ENCODE measurements at places on chromosomes 16 and 17. TPM values are rescaled to one million over a fixed set of nuclear protein-coding genes. Genes with fewer than 3 reads are reported as not detected.

COL1A1 gene
- 33.5 TPM for total RNA-seq

SLC6A2 gene
- 0.31 TPM for total RNA-seq

ENPP7 gene
- total RNA-seq = not detected

TMEM204 gene
- total RNA-seq = 2.6 TPM

PDP2 gene
- total RNA-seq = 28.6 TPM

NOL11 gene
- 25.9 TPM for total RNA-seq

IL17C gene
- total RNA-seq = not detected

KRTAP16-1 gene
- total RNA-seq = not detected

CTRB2 gene
- not detected for total RNA-seq

PKMYT1 gene
- 12.6 TPM for total RNA-seq

FOXN1 gene
- total RNA-seq = 0.36 TPM

Data from left colon (tissue), 2 donors.